ENCODE measurements at places on chromosomes 7 and 10.

DNA sequence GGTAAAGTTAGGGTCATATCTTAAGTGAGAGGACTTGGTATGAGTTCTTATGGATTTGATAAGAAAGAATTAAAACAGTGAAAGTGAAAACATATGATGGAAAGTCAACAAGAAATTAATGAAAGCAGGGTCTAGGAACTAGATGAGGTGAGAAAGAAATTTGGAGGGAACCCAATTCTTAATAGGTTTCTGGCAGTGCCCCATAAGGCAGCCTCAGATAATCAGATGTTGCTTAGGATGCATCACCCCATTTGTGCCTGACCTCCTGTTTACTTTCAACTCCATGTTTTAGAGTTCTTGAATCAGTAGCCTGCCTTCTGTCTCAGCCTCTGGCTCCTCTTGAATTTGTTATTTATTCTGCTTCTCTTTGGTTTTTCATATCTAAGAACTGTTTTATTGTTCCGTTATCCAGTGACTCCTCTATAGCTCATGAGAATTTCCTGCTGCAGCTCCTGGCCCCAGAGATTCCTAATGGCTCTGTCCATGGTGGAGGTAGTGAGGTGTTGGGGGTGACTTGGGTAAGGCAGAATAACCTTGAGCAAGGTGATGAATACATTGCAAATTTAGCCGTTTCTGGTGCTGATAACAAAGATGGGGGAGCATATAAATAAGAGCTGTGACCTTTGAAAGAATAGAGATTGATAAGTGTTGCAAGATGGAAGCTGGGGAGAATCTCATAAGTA lies 17.6 kb downstream of the ITGB8 start:
- DNase-seq: no peak

- DNase-seq: no peak
These were observed 44.6 kb upstream of the ANAPC16 start for GRCh38 chr10:72171175-72171630.

- DNase-seq: no peak
These were observed 1.4 kb downstream of the OTUD1 start for GRCh38 chr10:23439961-23440889.

- no peak for DNase-seq
These were observed 152.2 kb downstream of the TMEM178B start for GRCh38 chr7:141225916-141226618.

GRCh38 chr7:98956937-98957336 lies 78.6 kb downstream of the TRRAP start:
- DNase-seq: no peak

DNA sequence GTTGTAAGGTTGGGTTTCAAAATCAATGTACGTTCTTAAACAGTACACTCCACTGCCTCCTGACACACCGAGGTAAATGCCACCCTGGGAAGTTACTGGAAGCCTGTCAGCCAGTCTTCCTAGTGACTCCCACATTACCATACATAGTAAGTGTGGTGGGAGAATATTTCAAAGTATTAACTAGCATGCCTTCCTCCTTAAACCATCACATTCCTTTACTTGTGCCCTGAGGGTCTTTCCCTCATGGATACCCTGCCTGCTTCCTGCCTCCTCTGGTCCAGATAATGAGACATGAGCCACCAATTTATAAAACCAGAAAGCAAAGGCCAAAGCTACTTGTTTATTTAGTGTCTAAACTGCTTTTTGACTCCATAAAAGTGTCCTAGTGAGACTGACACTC lies 23.3 kb upstream of the SORCS3 start:
- no peak for DNase-seq

DNA sequence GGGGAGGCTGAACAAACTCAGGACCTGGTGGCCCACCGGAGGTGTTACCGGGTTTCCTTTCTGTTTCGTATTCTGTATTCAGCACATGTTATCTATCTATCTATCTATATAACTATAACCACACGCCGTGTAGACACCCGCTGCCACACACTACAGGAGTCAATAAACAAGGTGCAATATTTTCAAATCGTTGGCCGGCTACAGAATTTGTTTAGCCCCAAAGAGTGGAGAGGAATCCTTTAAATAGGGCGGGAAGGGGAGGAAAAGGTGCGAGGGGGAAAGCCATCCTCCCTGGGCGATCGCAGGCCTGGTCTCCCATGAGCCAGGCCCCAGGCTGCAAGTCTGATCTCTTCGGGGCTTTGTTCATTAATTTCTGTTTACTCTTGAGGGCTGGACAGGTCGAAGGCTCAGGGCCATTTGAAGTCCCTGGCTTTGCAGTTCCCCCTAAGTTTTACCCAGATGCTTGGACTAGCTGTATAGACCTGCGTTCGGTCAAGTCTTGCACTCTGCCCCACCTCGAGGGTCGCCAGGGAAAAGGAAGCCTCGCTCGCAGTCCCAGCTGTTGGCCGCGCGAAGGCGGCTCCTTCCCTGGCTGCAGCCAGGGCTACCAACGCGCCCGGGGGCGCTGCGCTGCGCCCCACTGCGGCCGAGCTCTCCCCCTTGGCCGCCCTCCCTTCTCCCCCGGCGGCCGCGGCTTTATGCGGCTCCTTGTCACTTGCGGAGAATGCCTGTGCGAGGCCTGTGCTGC lies 3.8 kb downstream of the NKX2-3 start:
- no peak for DNase-seq

Measured in activated T-cell treated with anti-CD3 and anti-CD28 coated beads for 4 hours (primary cell).